ENCODE measurements at places on chromosomes 1 and 21.

GRCh38 chr1:207055386-207056001, 2.4 kb downstream of the PFKFB2 start:
- DNase-seq, result no peak

DNA sequence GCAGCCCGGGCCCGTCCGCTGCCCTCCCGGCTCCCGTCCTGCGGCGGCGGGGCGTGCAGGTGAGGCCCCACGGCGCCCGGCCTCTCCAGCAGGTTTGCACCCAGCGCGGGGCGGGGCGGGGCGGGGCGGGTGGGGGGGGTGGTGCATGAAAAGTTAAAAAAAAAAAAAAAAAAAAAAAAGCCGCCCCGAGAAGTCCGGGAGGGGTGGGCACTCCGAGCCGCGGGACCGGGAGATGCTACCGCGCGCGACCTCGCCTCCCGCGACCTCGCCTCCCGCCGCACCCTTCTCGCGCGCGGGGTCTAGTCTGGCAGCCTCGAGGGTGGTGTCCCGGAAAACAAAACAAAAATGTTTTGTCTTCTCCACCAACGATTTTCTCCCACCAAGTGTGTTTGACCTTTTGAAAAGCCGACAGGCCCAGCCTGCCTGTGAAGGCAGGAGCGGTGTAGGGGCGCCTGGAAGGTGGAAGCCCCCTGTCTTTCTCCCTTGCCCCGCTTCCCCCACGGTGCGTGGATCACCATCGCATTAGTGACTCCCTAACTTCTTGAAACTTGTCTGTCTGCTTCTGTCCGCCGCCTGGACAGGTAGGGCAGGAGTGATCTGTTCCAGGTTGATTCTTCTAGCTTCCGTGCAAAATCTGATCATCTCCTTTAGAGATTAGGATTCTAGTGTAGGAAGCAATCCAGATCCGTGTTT, 569 bp downstream of the RCAN3 start:
- DNase-seq, result no peak

DNA sequence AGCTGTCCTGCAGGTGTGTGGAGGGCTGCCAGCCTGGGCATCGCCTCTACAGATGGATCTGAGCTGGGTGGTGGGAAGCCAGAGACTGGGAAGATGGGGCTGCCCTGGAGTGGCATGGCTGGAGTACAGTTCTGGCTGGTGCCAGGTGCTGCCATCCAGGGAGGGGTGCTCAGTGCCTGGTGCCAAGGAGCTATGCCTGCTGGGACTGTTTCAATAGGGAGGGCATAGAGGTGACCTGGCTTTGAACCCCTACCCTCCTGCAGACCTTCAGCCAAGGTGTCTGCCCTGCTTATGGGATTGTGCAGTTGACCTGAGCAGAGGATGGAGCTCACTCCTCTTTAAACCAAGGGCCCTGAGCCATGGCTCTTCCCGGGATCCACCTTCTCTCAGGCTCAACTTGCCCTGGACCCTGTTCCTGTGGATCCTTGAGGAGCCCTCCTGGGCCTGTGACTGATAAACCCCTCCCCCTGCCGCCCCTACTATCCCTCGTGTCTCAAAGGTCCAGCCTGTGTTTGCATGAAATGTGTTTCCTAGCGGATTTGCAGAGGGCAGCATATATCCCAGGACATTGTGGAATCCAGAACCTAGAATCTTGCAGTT, 48.7 kb downstream of the PTPRU start:
- DNase-seq, result no peak

- no peak for DNase-seq
Observed at GRCh38 chr1:4328402-4329071, 325.9 kb upstream of the AJAP1 start.

GRCh38 chr1:194268839-194269238, 1082.4 kb upstream of the B3GALT2 start:
- no peak for DNase-seq

- no peak for DNase-seq
Observed at GRCh38 chr1:53554592-53555305, 95.5 kb downstream of the DMRTB1 start.

- DNase-seq, result no peak
Observed at GRCh38 chr1:29531596-29531995, 295.3 kb downstream of the PTPRU start.

GRCh38 chr1:16442265-16442664, 1.7 kb downstream of the NECAP2 start:
- no peak for DNase-seq

DNA sequence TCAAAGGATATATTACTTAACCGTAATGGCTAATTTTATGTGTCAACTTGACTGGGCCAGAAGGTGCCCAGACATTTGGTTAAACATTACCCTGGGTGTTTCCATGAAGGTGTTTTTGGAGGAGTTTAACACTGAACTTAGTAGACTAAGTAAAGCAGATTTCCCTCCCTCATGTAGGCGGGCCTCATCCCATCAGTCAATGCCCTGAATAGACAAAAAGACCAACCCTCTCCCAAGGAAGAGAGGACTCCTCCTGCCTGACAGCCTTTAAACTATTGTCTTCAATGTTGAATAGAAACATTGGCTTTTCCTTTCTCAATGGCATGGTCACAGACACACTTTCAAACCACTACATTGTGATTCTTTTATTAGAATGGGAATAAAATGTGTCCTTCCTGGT, 121.9 kb downstream of the SETD4 start:
- no peak for DNase-seq

- no peak for DNase-seq
Observed at GRCh38 chr1:41645062-41645461, 160.6 kb upstream of the EDN2 start.

GRCh38 chr1:205656236-205656635, 24.1 kb downstream of the SLC45A3 start:
- DNase-seq, result no peak

GRCh38 chr1:179287946-179288345, 5.7 kb upstream of the SOAT1 start:
- no peak for DNase-seq

DNA sequence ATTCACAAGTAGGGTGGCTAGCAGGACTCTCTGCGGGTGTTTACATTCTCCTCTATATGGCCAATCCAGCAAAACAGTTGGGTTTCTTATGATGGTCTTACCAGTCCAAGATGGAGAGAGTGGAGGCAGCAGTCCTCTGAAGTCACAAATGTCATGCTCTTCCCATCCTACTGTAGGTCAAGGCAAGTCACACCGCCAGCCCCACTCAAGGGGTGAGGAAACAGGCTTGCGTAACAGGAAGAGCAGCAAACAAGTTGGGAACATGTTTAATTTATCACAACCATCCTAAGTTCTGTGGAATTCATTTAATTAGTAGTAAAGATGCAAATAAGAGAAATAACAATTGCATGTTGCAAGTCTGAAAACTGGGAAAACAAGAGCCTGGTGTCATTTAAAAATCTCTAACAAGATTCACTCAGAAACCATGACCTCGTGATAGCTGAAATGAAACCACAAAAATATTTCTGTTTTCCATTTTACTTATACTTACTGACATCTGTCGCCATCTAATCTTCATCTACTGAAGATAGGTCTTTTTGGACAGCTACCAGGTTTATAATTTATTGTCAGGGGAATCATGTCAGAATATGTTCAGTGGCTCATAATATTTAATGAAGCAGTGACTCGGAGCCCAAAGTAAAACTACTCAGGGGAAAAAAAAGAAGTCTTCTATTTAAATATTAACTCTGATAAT, 349.1 kb upstream of the FMN2 start:
- no peak for DNase-seq

- DNase-seq, result no peak
Observed at GRCh38 chr1:234755449-234755863, 145.5 kb upstream of the IRF2BP2 start.

- DNase-seq, result no peak
Observed at GRCh38 chr21:28971171-28971570, 21.5 kb downstream of the LTN1 start.

GRCh38 chr21:43906585-43907370, 41.8 kb downstream of the AGPAT3 start:
- no peak for DNase-seq

Data from activated naive CD4-positive, alpha-beta T cell (primary cell).